ENCODE measurements at places on chromosomes 11 and 22.

DNA sequence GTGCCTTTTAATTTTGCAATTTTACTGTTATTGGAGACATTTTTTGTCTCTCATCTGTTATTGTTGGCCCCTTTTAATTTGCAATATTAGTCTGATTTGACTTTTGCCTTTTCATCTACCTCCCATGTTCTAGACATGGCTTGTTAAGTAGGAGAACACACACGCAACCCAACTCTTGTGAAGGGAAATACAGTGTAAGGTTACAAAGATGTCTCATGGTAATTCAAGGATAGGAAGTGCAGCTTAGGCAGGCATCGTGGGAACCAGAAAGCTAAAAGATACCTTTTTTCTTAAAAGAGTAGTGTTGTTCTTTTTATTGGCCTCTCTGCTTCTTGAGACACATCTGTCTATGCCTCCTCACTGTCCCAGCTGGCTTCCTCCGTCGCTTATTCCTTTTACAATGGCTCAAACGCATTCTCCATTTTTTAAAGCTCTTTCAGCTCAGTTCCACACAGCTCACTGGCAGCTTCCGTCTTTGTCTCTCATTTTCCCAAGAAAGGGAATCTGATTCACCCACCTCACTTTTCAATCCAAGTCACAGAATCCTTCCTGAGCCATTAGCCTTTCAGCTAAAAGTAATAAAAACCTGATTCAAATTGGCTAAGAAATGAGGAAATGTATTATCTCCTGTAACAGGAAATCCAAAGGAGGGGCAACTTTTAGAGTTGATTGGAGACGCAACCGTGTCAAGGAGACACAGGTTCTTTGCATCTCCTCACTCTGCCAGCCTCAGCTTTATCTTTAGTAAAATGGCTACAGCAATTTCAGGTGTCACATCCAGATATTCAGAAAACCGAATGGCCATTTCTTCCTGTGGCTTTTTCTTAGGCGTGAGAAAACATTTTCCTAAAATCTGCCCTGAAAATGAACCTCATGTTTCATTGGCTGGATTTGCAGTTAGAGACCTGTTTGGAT lies 57.2 kb downstream of the SIK2 start:
- DNase-seq, result no peak

- peak; percentile 92 for DNase-seq
Observed at GRCh38 chr22:42887523-42888507, 30.7 kb upstream of the ARFGAP3 start.

DNA sequence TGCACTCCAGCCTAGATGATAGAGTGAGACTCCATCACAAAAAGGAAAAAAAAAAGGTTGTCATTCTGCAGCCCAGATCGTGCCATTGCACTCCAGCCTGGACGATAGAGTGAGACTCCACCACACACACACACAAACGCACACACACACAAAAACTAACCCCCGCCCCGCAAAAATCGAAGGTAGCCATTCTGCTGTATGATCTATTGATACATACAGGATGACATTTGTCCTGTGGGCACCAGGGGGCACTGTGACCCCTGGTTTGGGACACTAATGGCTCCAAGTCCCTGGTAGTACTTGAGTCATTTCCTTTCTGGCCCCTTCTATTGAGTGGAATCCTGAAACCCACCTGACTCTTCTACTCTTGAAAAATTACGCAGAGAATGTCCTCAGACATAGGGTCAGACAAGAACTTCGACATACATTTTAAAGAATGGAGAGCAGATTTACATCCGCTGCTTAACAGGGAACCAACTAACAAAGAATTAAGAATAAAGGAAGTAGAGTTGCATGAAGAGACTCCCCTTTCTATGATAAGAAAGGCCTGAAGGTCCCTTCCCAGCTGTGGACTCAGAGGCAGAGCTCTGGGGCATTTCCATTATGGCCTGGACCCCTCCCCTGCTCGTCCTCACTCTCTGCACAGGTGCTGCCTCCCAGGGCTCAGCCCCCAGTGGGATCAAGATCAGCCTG lies 35.0 kb upstream of the PRAME start:
- no peak for DNase-seq

GRCh38 chr11:119206511-119207414 lies 624 bp downstream of the CBL start:
- peak; percentile 72 for DNase-seq

DNA sequence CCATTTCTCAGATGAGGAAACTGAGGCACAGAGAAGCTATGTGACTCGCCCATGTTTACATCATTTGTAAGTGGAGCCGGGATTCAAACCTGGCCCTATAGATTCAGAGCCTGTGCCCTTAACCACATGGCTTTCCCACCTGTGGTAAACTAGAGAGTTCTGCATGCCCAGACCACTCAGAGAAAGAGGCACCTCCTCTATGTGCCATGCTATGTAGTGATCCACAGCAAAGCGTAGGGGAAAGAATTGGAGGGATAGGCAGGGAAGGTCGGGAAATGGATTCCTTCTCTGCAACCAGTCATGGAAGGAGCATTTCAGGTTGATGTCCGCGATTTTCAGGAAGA lies 15.4 kb upstream of the POU2AF2 start:
- DNase-seq, result no peak

DNA sequence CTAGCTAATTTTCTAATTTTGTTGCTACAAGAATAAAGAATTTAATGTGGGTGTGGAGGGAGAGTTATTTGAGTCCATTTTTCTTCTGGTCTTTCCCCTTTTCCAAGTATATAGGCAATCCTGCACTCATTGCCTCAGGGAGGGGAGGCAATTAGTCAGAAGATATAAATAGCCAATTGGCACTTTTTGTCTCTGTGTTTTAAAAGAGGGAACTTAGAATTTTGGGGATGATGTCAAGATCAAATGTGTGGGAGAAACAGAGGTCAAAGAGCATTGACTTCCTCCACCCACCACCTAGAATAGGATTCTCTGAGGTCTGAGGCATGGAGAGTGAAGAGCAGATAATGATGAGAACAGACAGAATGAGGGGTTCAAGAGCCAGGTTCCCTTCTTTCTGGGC lies 120.3 kb upstream of the ZC3H12C start:
- no peak for DNase-seq

DNA sequence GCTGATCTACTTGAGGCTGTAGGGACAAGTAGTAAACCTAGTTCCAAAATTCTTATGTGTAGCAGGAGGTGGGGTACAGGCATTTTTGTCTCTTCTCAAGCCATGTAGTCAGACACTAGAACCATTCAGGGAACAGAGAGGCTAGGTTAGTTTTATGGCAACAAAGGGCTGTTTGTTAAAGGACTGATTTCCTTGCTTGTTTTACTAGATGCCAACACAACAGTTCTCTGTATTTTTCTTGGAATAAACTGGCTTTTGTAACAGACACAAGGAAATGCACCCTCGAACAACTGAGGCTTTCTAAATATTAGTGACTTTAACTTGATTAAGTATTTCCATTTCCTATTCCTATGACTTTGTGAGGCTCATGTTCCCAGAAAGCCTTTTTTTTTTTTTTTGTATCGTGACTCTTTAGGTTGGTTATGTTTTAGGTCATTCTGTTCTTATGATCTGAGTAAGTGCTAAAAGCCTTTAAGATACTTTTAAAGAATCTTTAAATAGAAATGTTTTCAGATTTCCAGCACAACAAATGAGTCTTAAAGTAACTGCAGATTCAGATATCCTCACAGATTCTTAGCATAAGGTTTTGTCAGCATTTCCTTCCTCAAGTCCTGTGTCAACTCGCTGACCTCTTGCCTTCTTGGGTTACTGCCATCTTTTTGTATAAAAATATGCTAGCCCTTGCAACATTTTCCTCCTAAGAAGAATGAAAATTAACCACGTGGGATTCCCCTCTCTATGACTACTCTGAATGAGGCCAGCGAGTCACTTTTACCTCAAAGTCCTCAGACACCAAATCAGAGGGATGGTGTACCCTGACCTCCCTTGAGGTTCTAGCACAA lies 92.5 kb downstream of the CCDC83 start:
- DNase-seq, result no peak

GRCh38 chr22:29369460-29369859 lies 18.9 kb downstream of the AP1B1 start:
- DNase-seq, result peak; percentile 56

GRCh38 chr11:95977534-95978174 lies 53.7 kb upstream of the MTMR2 start:
- no peak for DNase-seq
